ENCODE measurements at places on chromosomes 5 and 9. TPM values are rescaled to one million over a fixed set of nuclear protein-coding genes. Genes with fewer than 3 reads are reported as not detected.

DNA sequence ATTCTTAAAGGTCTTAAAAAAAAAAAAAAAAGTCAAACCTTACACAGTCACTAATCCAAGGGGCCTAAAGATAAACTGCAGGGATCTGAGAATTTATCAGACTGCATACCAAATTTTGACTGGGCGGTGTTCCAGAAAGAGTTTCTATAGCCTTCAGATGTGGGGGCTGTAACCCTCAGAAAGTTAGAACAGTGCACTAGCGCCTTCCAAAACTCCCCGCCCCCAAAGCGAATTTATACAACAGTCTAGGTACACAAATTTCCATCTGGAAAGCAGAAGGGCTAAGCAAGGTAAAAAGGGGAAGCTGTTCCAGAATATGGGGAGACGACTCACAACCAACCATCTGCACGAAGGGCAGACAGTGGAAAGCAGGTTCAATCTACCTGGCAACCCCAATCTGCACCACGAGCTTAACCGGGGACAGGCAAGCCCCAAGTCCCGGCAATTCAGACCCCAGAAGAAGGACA lies 813 bp downstream of the ERMP1 start:
- no peak for DNase-seq

DNA sequence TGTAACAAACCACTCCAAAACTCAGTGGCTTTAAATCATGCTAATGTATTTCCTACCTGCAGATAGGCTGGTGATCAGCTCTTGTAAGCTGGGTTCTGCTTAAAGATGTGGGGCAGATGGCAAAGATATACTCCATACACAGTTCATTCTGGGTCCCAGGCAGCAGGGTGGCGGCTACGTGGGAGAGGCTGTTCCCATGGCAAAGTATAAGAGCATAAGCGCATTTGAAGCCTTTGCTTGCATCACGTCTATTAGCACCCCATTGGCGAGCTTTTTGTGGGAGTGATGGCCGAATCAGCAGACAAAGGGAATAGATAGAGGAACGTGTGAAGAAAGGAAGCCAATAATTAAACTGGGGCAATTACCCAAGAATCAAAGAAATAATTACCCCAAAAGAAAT lies 523.1 kb downstream of the SPATA31D1 start:
- no peak for DNase-seq

- no peak for DNase-seq
Observed at GRCh38 chr5:68074048-68074632, 141.4 kb upstream of the PIK3R1 start.

STPG3 gene
- 0.63 TPM for total RNA-seq

PIK3R1 gene
- 46.5 TPM for total RNA-seq

DNA sequence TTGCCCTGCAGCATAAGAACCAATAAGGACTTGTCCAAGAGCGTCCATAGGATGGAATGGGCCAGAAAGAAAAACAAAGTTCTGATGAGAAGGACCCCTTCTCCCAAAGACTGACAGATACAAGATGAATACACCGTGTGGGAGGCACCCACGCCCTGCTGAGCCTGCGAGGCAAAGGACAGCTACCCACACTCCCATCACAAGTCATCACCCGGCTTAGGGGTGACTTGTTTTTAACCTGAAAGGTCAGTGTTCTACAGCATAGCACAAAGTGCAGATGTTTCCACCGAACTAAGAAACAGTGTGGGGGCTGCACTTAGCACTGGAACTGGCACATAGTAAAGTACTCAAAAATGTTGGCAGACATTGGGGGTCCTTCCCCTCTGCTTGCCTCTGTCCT lies 13.9 kb downstream of the TNIP1 start:
- DNase-seq: peak; percentile 32

MCIDAS gene
- total RNA-seq: 0.48 TPM

- no peak for DNase-seq
Observed at GRCh38 chr5:180689775-180690174, 40.4 kb upstream of the FLT4 start.

- DNase-seq: no peak
Observed at GRCh38 chr5:98397081-98397480, 376.4 kb upstream of the RGMB start.

DNA sequence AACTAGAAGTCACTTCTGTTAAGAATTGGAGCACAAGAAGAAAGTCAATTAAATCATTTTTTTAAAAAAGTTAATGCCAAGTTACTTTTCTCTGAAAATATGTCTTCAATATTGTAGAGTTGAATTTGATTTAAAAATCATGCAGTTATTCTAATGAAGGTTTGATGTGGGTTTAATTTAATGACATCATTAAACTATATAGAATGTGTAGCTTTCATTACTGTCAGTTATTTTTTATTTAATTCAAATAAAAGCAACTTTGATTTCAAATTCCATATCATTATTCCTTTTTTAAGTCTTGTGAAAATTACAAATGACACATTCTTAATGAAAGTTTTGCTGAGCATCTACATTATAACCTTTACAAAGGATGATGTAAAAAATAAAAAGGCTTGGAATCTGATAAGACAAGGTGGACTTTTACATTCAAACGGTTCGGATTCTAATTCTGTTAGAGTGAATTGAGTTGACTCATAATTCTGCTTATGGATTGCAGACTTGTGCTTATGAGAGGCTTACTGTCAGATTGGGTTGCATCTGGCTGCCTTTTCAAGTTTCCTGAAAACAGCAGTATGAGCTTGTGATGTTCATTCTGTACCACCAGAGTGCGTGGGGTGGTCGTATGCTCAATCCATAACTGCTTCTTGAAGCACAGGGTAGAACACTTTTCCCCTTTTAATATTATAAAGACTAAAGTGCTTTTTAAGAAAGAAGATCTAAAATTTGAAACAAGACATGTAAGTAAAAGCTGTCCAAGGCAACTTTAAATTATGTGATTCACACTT lies 253.0 kb upstream of the ARRDC3 start:
- DNase-seq: no peak

DNA sequence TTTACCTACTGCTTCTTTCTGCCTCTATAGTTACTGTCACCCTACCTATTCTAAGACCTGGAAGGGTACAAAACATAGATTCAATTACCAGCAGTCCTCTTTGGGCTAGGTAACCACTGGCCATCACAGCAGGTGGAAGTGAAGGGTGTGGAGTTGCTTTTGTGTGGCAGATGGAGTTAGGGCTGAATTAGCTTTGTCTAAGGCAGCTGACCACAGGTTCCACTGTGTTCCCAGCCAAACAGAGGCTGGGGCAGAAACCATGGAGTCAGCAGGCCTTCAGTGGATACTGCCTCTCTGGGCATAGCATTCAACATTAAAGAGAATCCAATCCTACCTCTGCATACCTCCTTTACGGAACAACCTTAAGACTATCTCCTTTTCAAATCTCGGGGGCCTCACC lies 254.2 kb downstream of the RFX3 start:
- no peak for DNase-seq

QRFP gene
- total RNA-seq: not detected

GRCh38 chr9:14433351-14434157 lies 119.6 kb upstream of the NFIB start:
- no peak for DNase-seq

Measured in activated T-cell treated with anti-CD3 and anti-CD28 coated beads, Interleukin-2, amount 50 U/mL, for 72 hours (primary cell).